ENCODE measurements at places on chromosomes 13 and 19.

- no peak for DNase-seq
These were observed 31.4 kb upstream of the GGACT start for GRCh38 chr13:100619940-100620339.

- no peak for DNase-seq
These were observed 18.4 kb downstream of the NFIX start for GRCh38 chr19:13013649-13014048.

DNA sequence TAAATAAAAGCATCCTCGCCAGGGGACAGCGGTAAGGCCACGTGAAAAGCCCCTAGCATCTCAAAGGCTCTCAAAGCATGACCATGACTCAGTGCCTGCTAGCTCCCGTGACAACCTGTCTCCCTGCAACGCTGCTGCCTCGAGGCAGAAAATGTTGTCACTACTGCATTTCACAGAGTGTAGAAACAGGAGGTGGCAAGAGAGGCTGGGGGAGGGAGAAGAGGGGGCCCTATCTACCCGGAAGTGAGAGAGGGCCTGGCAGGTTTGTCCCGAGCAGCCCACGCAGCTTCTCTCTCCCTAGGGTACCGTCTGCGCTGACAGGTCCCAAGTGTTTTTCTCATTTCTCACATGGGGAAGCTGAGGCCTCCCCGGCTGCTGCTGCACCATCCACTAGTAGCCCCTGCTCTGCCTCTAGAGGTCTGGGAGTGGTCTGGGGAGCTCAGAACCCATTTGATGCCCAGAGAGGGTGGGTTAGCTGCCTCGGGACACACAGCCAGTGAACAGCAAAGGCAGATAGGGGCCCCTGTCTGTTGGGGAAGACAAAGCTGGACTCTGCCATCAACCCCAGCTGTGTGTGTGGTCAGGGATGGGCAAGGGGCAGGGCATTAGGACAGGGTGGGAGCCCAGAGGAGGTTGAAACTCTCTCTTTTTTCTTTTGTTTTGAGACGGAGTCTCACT, 3.7 kb downstream of the TINCR start:
- no peak for DNase-seq

- peak; percentile 94 for DNase-seq
These were observed 5.8 kb downstream of the FTL start for GRCh38 chr19:48970923-48971395.

GRCh38 chr13:107518780-107519179, 696.6 kb downstream of the LIG4 start:
- no peak for DNase-seq

DNA sequence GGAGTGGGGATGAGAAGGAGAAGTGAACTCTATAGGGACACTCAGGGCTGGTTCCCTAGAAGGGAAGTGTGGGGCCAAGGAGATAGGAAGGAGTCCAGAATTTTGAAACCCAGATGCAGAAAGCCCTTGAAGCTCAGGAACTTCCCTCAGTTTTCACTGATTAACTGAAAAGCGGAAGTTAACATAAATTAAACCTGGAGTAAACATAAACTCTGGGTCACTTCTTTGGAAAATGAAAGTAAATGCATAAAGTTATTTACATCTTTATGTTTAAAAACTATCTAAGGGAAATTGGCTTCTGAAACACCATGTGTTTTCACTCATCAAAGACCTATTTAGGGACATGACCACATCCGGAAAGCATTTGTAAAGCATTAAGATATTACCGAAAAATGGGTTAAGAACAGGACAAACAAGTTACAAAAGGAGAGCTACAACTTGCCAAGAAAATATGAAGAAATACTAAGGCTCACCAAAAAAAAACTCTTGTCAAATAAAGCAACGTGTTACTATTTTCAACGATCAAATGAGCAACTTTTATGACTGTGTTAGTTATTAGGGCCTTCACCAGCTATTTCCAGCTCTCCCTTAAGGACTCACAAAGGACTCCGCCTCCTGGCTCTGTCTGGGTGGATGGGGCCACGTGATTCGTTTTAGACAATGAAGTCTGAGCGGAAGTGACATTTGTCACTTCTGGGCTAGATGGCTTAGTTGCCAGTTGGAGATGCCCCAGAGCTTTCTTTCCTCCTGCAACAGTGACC, 439.1 kb upstream of the ZNF507 start:
- no peak for DNase-seq

DNA sequence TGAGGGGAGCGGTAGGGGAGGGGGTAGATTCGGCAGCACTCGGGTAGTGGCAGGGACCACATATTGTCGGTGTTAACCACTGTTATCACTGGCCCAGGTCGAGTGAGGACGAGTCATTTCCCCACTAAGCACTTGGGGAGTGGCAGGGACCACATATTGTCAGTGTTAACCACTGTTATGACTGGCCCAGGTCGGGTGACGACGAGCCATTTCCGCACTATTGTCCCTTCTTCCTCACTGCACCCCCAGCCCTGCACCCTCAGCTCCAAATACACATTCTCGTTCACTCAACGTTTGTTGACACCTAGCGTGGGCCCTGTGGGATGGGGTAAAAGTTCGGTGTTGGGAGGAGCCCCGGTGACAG, 467 bp upstream of the CLN5 start:
- DNase-seq, result no peak

DNA sequence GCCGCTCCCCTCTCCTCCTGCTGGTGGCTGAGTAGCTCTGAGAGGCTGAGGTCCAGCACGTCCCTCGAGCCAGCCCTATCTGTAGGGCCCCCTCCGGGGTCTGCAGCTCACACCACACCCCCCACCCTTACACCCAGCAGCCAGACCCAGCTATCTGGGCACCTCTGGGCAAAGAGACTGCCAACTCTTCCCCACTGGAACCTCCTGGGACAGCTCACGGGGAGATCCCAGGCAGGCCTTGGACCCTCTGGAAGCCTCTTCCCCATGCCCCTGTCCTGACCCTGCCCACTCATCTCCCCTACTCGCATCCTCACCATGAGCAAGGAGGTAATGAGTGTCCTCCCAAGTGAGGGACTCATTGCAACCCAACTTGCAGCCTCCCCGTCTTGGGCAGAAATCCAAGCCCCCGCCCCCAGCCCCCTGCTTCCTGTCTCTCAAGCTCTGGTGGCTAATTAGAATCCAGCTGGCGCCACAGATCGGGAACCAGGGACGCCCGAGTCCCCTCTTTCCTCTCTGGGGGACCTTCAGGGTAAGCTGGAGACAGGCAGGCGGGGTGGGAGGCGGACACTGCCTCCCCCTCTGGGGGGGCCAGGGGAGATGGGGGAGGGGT, 22.1 kb downstream of the ADGRL1 start:
- no peak for DNase-seq

DNA sequence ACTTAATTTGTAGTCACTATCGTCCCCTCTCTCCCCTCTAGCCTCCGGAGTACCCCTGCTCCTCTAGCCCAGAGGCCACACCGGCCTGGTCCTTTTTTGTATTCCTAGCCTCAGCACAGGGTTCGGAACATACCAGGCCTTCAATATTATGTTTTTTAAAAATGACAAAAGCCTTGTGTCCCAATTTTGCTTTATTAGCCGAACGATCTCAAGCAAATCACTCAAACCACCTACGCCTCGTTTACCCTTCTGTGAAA, 463 bp upstream of the POMP start:
- DNase-seq, result no peak

DNA sequence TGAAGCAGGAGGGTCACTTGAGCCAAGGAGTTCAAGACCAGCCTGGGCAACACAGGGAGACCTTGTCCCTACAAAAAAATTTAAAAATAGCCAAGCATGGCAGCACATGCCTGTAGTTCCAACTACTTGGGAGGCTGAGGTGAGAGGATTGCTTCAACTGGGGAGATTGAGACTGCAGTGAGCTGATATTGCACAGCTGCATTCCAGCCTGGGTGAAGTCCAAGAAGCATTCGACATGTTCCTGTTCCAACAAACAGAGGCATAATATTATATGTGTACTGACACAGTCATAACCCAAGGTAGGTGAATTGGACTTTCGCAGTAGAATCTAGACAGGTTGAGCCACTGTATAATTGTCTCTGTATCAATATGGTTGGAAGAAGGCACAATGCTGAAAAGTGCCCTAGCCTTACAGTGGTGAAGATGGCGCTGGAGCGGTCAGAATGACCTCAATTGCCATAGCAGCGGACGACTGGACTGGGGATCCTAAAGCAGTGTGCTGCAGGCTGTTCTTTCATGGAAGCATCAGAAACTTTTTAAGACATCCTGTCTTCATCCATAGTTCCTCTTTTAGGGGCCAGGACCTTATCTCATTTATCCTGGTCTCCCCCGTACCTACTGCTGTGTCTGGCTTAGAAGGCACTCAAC, 112.0 kb upstream of the CLDN10 start:
- DNase-seq, result no peak

- no peak for DNase-seq
These were observed 671 bp upstream of the SLC46A3 start for GRCh38 chr13:28719227-28720055.

DNA sequence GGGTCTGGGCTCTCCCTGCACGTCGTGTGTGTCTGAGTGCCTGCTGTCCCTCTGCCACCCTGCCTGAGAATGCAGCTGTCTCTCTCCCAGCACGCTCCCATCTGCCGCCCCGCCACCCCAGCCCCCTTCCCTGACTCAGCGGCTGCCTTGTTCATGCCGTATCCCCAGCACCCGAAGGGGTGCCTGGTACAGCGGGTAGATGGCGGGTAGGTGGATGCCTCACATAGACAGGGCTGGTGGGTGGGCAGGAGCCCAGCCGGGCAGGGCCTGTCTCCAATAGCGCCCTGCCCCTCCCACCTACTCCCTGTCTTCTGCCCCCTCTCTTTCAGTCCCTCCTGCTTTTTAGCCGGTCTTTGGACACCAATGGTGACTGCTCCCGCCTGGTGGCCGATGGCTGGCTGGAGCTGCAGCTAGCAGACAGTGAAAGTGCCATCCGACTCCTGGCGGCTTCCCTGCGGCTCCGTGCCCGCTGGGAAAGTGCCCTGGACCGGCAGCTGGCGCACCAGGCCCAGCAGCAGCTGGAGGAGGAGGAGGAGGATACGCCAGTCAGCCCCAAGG, 30.3 kb downstream of the DHX34 start:
- DNase-seq, result no peak

DNA sequence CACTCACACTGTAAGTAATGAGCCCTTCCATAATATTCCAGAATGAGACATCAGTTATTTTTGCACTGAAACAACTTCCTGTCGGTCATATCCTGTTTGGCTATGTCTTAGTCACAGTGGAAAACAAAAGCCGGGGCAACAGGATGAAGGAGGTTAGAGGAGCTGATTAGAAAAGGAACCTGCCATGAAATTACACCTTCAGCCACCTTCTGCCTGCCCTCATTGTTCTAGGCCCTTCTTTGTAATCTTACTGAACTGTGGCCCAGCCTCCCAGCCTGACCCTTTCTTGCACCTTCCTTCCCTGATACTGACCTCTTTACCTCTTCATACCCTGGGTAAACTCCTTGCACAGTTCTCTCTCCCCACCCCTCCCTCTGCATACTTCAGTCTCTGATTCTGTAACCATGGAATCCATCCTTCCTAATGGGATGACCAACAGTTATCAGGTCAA, 67.3 kb downstream of the DOCK9 start:
- DNase-seq, result no peak
